ENCODE measurements at places on chromosomes 7 and 10.
A peak's percentile ranks its signal among the peaks of the same experiment; 100 is the strongest.

DNA sequence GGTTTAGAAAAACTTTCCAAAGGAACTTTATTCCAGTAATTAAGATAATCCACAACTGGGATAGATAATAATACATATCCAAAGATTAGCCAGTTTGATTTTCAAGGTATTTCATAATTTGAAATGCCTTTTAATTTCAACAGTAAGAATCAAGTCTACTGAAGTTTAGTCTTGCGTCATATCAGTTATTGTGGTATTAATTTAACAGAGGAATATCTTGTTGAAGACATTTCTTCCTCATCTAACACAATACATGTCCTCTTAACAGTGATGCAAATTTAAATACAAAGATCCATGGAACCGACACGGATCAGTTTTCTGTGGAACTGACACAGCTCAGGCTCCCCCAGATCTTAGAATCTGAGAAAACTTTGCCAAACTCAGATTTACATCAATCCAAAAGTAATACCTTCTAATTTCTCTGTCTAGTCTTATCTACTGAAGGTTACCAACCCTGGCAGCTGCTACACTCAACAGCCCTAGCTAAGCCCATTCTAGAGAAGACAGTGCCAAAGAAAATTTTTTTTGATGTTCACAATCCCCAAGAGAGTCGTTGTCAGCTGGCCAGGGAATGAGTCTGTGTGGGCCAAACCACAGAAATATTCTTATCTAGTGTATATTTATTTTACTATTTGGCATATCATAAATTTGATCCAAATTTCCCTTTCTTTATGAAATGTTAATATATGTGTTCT is 365.2 kb upstream of the MEOX2 start:
- DNase-seq = peak; percentile 58

GRCh38 chr7:97513326-97513725 is 218.6 kb upstream of the TAC1 start:
- DNase-seq = no peak

DNA sequence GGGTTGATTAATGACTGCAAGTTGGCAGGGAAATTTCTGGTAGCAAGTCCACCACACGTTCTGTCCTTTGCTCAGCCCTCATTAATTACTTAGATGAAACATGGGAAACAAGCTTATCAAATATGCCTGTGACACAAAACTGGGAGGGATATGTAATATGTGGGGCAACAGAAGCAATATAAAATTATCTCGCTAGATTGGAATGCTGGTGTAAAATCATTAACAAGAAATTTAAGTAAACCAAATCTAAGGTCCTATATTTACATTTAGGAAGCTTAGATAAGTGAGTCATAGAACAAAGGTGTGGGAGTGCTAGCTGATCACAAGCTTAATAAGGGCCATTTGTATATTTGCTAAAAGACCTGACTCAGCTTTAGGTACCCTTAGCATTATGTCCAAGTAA is 23.5 kb downstream of the TRPV5 start:
- peak; percentile 1 for DNase-seq

- no peak for DNase-seq
Measured at GRCh38 chr10:24097751-24098207, 111.2 kb upstream of the KIAA1217 start.
